ENCODE measurements at places on chromosomes 3 and 15.

DNA sequence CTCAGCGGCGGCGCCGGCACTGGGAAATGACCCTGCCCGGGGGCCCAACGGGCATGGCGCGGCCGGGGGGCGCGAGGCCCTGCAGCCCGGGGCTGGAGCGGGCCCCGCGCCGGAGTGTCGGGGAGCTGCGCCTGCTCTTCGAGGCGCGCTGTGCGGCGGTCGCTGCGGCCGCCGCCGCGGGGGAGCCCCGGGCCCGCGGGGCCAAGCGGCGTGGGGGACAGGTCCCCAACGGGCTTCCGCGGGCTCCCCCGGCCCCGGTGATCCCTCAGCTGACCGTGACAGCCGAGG, 172 bp downstream of the ITPKA start:
- DNase-seq, result no peak

GRCh38 chr3:146142757-146143156, 18.2 kb downstream of the PLOD2 start:
- no peak for DNase-seq

DNA sequence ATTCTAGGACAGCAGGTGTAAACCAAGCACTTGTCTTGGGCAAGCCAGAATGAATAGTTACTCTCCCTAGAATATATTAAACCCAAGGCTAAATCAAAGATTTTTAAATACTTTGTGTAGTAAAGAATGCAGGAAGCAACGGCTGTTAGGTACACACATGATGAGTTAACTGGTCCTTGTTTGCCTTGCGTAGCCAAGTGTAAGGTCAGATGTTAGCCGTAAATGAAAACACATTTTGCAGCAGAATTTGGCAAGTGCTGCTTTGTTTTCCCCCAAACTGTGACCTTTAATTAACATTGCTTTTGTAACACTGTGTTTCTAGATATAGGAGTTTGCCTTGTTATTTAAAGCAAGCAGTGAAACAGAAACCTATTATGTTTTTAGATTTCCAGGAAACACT, 368.7 kb downstream of the IL5RA start:
- DNase-seq, result no peak

- DNase-seq, result no peak
These were observed 150.7 kb downstream of the TMCO5A start for GRCh38 chr15:38085114-38085513.

DNA sequence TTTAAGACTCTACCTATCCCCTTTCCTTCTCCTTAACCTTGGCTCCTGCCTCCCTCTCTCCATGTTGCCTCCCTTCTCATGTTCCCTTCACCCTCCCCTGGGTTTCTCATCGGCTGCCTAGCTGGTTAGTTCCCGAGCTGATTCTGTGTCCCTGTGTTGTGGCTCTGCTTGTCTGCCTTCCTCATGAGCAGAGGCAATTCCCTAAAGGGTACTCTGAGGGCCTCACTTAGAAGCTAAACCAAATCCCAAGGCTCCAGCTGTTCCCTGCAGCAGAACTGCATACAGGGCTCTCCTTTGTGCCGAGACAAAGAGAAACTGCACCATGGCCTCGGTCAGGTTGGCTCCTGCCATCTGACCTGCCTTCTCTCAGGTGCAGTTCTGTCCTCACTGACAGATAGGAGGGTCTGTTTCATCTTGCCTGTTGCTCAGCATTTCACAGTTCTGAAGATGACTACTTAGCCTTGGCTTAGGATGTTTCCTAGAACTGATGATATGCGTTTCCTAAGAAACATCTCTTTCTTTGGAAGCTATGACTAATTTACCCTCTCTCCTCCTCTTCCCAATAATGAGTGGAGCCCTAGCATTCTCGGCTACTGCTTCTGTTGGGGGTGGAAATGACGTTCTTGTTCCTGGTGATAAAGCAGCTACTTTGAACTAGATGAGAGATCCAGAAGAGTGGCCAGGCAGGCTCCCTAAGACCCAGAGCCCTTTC, 27.1 kb downstream of the DUOX1 start:
- DNase-seq, result no peak

GRCh38 chr15:85094685-85095084, 113.0 kb downstream of the PDE8A start:
- no peak for DNase-seq

GRCh38 chr3:57943525-57944495, 64.4 kb upstream of the FLNB start:
- DNase-seq, result no peak

- DNase-seq, result no peak
These were observed 54.0 kb upstream of the POLR2M start for GRCh38 chr15:57652481-57652880.

DNA sequence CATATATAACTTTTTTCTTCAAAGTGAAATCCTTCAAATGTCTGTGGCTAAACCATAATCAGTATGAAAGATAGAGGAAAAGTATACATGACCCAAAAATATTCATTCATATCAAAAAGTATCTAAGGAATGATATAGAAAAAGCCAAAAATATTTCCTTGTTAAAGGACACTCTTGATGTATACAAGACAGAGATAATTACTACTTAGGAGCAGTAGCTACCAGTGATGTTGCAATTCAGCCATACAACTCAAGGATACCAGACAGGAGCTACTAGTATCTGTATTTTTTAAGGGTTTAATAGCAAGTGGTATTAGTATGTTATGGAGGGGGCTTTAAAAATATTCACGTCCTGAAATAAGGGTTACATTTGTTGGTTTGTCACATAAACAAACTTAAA, 37.0 kb downstream of the FBXL22 start:
- no peak for DNase-seq

GRCh38 chr3:23459465-23459864, 256.3 kb downstream of the UBE2E2 start:
- DNase-seq, result no peak

- DNase-seq, result no peak
These were observed 29.4 kb upstream of the EIF4A2 start for GRCh38 chr3:186754006-186754405.

GRCh38 chr15:43958861-43959330, 132.1 kb downstream of the WDR76 start:
- no peak for DNase-seq

DNA sequence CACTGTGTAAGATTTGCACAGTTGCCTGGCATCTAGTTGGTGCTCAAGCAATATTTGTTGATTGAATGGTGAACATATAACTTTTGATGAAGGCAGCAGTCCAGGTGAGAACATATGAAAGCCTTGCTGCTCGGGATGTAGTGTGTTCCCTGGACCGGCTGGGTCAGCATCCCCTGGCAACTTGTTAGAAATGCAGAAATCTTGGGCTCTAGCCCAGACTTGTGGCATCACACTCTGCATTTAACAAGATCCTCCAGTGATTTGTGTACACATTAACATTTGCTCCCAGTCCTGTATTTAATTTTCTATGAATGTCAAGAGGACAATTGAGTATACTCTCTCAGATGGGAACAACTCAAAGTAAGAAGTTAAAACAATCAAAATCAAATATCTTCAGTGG, 69.0 kb upstream of the SAMMSON start:
- DNase-seq, result no peak

DNA sequence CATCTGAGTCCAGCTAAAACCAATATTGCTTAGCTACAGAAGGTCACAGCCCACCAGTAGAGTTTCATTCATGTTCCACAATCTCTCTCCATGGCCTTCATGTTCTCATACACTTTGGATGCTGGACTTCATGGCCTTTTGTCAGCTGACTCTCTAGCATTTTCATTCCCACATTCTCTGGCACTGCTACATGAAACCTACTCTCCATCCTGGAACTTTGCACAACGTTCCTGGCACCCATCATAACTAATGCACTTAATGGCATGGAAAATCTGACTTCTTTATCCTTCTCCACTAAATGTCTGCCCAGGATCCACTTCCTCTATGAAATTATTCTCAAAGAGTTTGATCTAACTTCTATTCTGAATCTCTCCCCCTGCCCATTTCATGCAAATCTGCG, 56.9 kb downstream of the SLC9A9 start:
- no peak for DNase-seq

GRCh38 chr3:60528651-60529050, 722.6 kb downstream of the FHIT start:
- no peak for DNase-seq

DNA sequence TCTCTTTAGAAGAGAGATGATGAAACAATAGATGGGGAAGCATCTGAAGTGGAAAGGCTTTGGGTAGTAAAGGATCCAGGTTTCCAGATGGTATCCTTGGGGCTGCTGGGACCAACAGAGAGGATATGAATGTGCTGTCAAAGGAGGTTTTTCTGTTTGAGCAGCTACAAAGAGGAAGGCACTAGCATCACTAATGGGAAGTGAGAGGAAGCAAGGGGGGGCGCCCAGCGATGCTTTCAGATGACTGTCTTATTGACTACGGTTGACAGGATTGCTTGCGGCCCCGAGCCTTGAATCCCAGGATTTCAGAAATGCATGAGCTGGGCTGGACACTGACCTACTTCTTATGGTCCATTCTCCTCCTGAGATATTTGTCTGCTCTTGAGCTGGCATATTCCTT, 103.8 kb upstream of the GALNT15 start:
- no peak for DNase-seq

DNA sequence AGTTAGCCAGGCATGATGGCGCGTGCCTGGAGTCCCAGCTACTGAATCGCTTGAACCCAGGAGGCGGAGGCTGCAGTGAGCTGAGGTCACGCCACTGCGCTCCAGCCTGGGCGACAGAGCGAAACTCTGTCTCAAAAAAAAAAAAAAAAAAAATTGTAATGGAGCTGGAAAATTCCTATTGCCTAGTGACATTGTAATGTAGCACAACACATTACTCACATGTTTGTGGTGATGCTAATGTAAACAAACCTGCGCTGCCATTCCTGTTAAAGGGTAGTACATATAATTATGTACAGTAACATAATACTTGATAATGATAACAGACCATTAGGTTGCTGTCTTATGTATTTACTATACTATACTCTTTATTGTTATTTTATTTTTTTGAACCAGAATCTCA, 39.1 kb downstream of the KNL1 start:
- no peak for DNase-seq

DNA sequence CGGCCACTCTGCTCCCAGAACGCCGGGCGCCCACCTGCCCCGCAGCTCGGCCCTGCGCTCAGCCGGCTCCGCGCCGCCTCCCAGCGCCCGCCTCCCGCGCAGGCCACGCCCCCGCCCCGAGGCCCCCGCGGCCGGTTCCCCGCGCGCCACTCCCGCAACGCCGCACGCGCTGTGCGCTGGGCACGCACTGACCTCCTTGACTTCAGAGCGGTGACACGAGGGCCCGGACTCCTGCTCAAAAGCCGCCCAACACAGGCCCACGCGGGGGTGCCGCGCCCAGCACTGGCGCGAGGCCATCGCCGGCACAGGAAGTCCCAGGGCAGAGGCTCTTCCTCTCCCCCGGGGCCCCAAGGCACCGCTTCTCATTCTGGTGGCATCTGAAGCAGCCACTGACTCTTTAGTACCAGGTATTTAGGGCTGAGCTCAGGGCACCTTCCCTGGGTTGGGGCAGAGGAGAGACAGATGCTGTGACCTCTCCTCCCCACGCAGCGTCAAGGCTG, 12.4 kb downstream of the TNK2 start:
- DNase-seq, result peak; percentile 82

GRCh38 chr3:29268651-29269050, 12.2 kb upstream of the RBMS3 start:
- no peak for DNase-seq

DNA sequence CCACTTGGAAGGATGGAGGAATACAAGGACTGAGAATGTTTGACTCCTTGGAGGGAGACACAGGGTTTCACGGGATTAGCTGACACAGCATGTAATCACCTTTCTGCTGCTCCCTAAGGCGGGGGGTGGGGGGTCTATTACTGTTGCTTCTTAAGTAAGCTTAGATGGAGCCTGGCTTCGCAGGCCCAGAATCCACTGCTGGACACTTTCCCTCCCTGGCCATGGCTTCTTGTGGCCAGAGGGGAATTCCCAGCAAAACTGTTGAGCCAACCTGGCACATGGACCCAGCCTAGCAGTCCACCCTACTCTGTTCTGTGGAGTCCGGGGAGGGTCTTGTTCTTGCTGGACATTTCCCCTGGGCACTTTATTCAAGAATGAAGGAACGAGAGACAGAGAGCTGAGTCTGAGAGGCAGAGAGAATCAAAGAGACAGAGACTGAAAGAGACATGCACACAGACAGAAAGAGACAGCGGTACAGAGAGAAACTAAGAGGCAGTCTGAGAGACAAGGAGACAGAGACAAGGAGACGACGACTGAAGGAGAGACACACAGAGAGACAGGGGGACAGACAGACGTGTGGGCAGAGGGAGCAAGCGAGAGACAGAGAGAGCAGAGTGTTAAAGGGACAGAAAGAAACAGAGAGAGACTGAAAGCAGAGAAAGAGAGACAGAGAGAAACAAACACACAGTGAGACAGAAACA, 55.6 kb upstream of the DLG1 start:
- DNase-seq, result no peak

- no peak for DNase-seq
These were observed 414.6 kb downstream of the FOXP1 start for GRCh38 chr3:71168880-71169411.

GRCh38 chr15:98077186-98077585, 116.7 kb downstream of the ARRDC4 start:
- no peak for DNase-seq

DNA sequence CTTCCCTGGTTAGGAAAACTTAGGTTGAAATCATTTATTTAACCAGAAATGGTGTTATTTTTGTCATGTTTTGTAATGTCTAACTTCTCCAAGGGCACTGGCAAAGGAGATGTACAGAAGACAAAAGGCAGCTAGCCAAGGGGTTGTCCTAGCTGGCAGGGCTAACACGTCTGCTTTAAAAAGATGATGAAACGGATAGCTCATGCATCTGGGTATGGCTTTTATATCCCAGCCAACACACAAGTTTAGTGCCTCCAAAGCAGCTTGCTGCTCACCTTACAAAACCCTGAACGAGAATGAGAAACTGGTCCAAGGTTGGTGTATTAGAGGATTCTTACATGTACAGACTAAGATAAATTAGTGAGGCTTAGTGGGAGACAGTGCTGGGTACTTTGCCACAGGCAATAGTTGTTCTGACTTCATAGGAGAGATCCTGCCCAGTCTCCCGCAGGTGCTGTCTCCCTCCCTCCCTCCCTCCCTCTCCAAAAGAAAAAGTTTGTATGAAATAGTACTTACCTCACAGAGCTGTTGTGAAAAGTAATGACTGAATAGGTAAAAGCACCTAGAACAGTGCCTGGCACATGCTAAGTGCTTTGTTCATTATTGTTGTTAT, 47.8 kb downstream of the KCNMB2 start:
- no peak for DNase-seq

DNA sequence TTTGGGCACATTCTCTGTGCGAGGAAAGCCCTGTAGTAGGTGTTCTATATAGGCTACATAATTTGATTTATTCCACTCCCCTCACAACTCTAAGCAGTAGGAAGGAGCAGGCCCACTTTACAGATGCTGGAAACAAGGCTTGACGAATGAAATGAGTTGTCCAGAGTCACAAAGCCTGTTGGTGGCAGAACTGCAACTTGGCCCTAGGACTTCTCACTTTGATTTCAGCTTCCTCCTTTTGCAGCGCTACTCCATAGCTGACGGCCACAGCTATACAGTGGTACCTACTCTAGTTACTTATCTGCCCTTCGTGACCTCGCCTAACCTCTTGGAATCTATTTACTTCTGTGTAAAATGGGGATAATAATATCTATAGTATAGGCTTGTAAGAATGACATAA, 2.5 kb upstream of the IRAK2 start:
- no peak for DNase-seq
